Stimulated activated CD4-positive, alpha-beta T cell treated with anti-CD3 and anti-CD28 coated beads, Interleukin-2, amount 100 ng/mL, for 4 hours (primary cell): ENCODE measurements at places on chromosomes 6 and 20.

DNA sequence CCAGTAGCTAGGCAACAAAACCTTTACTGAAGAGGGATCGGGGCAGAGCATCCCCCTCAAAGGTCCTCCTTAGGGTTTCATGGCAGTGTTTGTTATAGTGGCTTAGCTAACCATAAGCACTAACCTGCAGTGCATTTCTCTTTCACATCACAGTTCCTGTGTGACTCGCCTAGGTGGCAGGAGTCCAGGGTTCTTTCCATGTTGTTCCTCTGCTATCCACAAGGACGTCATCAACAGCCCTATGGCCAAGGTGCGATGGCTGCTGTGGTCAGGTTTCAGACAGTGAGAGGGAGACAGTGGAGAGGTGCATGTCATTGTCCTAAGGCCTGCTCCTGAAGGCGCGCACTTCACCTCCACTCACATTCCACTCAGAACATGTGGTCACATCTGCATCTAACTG is 38.8 kb upstream of the FOXA2 start:
- DNase-seq = no peak

- DNase-seq = no peak
Observed at GRCh38 chr6:75563032-75563431, 38.6 kb upstream of the SENP6 start.

GRCh38 chr6:9126878-9127560 is 691.7 kb upstream of the SLC35B3 start:
- DNase-seq = no peak

DNA sequence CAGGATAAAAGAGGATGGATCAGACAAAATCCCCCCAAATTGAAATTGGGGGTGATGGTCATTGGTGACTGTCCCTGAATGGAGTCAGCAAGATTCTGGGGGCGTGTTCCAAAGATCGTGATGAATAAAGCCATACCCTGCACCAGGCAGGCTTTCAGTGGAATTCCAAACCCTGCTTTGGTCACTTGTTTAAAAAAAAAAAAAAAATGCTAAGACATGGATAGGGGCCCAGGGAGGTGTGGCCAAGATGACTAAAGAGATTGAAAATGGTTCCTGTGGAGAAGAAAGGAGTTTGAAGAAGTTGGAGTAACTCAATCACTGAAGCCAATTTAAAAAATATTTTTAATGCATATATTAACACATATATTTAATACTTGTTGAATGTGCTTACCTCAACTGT is 161.4 kb upstream of the KCNG1 start:
- DNase-seq = no peak

DNA sequence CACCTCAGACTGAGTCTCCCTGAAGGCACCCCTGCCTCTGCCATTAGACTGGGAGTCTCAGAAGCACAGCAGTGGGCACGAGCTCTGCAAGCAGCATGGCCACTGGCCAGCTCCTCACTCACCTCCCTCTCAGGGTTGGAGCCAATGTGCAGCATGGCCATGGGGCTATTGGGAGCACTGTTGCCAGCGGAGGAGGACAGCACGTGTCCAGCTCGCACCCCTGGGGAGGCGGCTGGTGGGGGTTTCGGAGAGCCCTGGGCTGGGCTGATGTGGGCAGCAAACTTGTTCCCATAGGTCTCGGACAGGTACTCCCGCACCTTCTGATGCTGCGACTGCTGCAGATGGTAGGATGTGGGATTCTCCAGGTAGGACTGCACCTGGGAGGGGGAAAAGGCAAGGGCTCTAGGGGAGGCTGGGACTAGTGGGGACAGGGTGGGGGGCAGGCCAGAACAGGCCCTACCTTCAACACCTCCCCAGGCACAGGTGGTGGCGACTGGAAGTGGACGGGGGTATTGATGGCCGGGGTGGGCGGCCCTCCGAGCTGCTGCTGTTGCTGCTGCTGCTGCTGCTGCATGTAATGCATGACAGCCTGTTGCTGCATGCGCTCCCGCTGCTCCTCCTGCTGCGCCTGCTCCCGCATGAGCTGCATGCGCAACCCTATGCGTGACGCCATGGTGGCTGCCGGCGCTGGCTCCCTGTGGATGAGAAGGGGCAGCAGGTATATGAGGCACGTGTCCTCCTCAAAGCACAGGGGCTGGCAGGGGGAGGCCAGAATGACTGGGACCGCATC is 44.7 kb downstream of the TFEB start:
- no peak for DNase-seq

DNA sequence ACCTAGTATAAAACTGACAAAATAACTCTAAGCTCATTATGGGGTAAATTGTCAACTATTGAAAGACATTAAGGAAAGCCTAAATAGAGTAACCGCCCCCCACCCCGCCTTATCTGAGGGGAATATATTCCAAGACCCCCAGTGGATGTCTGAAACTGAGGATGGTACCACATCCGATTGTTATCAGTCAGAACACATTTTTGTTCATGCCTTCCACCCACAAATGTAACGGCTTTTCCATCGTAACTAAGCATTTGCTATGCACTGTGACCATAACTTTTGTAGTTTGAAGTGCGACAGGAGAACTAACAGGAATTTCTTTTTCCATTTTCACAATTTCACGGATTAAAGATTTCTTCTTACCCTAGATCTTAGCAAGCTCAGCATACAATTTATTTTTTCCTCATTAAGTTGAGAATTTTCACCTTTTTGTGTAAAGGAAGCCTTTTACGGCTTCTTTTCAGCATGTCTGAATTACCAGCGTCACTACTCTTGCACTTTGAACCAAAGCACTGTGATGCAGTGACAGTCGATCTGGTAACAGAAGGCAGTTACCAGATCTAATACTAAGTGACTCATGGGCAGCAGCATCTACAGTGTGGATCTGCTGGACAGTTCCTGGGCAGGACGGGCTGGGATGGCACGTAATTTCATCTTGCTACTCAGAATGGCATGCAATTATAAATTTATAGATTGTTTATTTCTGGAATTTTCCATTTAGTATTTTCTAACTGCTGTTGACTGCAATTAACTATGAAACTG is 11.8 kb downstream of the CFAP61 start:
- no peak for DNase-seq

DNA sequence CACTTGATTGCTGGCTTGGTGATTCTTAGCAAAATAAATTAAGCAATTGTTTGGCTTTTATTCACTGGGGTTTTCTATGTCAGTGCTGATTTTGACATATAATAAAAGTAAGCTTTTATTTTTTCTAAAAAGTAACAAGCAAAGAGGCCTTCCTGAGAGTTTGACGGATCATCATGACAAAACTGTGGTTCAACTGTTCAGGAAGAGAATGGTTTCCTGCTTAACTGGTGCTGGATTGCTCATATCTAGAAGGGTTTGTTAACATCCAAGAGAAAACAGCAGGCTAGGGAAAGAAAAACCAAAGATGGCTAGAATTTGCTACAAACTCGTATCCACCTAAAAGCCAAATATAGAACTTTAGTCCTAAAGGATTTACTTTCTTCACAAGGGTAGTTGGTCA is 21.2 kb downstream of the SERPINB1 start:
- DNase-seq = no peak

DNA sequence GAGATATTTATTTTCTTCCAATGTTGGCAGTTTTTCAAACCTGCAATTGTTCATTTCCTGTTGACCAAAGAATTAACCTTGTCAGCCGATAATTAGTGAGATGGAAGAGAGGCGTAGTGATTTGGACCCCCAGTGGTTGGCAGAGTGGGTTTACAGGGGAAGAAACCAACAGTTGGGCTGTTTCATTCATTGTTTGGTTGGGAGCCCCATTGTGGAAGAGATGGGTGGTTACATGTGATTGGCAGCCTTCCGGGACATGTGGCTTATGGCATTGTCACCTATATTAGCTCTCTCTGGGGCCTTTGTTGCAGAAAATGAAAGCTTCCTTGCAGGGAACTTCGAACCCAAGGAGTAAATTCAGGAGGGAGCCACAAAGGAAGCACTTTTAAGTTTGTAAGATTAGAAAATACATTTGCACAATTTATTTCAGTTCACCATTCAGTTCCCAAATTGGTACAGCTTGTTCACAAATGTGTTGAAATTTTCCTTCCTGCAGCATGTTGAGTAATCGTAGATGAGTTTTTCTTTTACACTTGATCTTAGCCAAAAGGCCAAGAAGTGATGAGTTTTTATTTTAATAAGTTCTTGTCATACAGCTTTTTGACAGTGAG is 50.3 kb upstream of the CDKAL1 start:
- no peak for DNase-seq

GRCh38 chr6:14286144-14286543 is 168.6 kb downstream of the CD83 start:
- no peak for DNase-seq

DNA sequence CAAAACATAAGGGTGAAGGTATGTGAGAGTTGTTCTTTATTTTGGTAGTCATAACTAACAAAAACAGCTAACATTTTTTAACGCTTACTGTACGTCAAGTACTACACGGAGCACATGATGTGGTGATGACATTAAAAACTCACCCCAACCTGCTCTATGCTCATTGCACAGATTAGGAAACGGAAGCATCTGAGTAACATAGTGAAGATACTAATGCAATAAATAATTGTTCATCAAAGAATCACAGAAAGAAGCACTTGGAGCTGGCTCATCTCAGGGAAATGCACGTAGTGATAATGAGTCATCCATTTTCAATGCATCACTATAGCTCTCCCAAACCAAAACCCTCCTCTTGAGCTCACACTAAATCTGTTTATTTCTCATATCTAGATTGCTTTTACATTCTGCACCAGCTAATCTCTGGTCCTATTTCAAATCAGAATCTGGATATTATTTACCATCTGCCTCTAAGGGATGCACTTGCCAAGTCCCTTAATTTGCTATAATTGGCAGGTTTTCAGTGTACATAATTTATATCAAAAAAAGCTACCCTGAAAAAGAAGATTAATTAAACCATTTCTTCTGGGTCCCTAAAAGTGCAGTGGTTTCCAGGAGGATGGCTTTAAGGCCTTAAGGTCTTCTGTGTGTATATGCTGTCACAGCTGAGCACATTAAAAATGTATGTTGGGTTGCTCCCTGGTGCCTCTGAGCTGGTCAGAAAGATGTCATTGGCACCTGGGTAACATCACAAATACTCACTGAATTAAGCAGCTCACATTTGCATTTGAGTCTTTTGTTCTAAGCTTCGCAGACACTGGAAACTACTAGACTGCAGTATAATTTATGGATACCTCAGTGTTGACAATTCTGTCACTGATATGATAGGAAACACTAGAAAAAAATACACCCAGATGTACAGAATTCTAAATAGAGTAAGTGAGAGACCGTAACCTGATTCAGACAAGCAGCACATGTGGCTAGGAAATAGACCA is 677.4 kb upstream of the CITED2 start:
- DNase-seq = no peak

DNA sequence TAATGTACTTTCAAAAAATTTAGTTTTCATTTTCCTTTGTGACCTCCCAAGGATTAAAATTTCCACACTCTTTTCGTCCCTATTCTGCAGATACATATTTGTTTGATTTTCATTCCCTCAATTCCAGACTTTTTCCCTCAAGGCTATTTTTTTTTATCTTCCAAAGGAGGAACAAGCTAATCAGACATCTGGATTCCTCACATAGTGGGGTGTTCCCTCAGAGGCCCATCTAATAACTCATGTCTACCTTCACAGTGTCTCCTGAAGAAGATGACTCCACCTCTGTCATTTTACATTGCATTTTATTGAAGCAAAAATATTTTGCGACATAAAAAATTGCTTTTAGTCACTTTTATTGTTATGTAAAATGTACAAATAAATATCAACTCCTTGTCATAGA is 122.2 kb downstream of the RFPL4B start:
- no peak for DNase-seq

DNA sequence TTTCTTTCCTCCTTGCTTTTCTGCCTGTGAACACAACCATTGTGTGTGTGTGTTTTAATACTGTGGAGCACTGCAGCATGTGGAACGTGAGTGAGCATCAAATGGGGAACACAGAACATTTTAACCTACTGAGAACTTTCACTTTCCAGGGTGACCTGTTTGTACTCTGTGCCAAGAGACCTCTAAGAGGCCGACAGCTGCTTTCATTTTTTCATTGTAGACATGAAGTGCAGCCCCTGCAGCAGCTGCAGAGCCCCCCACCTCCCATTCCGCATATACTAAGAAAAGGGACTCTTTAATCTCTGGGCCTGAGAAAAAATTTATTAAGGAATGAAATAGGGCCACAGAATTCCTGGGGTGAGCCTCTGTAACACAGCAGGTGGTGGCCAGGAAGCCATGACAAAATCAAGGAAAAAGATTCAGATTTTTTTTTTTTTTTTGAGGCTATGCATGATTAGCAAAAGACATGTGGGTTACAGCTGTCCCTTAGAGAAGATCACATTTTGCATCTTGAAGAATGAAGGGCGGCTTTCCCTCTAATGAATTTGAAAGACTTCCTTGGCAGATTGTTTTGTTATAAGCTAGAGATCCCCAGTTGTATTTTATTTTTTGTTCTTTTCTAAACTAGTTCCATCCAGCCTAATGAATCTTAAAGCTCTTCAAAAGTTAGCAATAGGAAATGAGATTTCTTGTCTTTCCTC is 503.4 kb downstream of the CD109 start:
- no peak for DNase-seq
